A172 (cell line): ENCODE measurements at places on chromosomes 6 and 20. TPM values are rescaled to one million over a fixed set of nuclear protein-coding genes. Genes with fewer than 3 reads are reported as not detected.

CCN6 gene
- total RNA-seq, result not detected in 2 replicates

DNA sequence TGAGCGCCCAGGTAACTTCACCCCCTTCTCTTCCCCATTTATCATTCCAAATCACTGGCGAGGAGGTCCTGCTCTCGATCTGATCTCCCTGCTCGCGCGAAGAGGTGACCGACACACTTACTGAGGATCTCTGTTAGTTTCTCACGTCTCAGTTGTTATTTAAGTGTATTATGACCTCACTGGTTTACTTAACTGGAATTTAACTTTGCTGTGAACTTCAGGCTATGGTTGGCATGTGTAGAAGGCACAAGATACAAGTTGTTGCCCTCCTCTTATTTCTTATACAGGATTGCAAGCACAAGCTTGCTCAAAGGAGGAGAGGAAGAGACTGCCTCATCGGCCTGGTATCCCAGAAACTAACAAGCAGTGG lies 1.2 kb downstream of the RNF217 start:
- no peak for DNase-seq

DEFB114 gene
- not detected in 2 replicates for total RNA-seq

TNXB gene
- total RNA-seq, result 45.0 and 45.7 TPM in 2 replicates

GRCh38 chr6:53159558-53159957 lies 10.9 kb upstream of the GCM1 start:
- peak; percentile 10 for DNase-seq

DNA sequence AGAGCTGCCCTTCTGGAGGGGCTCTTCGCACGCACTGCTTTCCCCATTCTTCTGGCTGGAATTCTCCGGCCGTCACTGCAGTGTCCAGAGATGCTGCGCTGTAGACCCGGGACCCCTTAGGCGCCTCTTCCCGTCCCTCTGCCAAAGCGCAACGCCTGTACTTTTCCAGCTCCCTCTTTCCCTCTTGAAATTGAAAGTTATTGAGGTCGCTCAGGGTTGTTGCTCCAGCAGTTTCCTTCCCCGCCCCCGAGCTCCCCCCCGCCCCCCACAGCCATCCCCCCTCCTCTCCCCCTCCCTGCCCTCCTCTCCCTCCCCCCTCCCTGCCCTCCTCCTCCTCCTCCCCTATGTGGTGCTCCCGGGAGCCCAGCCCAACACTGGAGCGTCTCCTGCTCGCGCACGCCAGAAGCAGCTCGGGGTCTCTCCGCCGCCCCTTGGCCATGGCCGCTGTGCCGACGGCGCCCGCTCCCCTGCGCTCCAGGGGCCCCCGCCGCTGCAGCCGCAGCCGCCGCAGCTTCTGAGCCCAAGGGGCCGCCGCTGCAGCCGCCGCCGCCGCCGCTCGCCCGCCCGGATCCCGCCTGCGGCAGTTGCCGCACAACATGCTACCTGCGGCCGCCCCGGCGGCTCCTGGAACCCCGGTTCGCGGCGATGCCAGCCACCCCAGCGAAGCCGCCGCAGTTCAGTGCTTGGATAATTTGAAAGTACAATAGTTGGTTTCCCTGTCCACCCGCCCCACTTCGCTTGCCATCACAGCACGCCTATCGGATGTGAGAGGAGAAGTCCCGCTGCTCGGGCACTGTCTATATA lies at the start of gene RSPO3:
Gene RSPO3 (plus strand): TSS at position 374 of the 804 bp plus-strand sequence. CDS start 522 bp downstream, outside the sequence.
- peak; percentile 14 for DNase-seq
